ENCODE measurements at places on chromosomes 4 and X.

DNA sequence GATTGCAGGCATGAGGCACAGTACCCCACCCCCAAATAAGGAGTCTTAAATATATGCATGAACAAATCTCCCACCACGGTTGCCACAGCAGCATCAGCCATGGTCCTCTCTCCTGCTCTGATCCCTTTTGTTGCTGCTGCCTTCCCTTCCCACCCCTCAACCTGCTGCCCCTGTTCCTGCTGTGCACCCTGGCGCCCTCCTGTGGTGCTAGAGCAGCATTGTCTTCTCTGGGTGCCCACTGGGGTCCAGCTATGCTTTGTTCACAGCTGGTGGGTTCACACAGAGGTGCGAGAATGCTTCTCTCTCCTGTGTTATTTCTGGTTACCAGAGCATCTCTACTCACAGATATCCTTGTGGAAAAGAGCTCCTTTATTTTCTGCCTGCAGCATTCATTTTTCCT, 116.2 kb downstream of the GATB start:
- DNase-seq: no peak

DNA sequence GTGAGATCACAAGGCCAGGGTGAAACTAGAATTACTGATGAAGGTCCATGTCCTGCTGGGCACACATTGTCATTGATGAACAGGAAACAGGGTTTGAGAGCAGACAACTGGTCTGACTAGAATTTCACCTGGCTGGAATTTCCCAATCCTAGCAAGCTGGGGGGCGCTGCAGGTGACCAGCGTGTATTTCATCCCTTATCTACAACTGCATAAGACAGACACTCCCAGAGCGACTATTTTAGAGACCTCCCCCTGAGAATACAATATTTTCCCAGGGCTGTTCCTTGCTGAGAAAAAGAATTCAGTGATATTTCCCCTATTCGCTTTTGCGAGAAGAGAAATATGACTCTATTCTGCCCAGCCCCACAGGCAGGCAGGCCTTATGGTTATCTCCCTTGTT, 432.6 kb upstream of the GALNT7 start:
- no peak for DNase-seq

GRCh38 chrX:101906136-101906796, 25.6 kb downstream of the ZMAT1 start:
- no peak for DNase-seq

- no peak for DNase-seq
Observed at GRCh38 chr4:95921470-95921869, 81.6 kb downstream of the PDHA2 start.

- no peak for DNase-seq
Observed at GRCh38 chr4:139987502-139987850, 166.5 kb downstream of the MAML3 start.

GRCh38 chr4:3723232-3723642, 42.9 kb upstream of the ADRA2C start:
- DNase-seq: no peak

- DNase-seq: no peak
Observed at GRCh38 chrX:137151403-137151802, 117.6 kb upstream of the GPR101 start.

- DNase-seq: no peak
Observed at GRCh38 chr4:120630427-120630826, 292.1 kb downstream of the PRDM5 start.

DNA sequence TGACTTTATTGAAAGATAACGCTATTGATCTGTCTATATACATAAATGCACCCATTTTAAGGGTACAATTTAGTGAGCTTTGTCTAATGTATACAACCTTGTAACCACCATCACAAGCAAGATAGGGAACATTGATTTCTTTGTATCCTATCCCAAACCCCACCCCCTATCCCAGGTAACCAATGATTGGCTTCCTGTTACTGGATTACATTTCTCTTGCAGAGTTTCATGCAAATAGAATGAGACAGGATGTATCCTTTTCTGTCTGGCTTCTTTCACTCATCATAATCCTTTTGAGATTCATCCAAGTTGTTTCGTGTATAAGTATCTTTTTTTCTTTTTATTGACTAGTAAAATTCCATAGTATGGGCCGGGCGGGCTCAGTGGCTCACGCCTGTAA, 1.6 kb upstream of the GRIPAP1 start:
- DNase-seq: no peak

DNA sequence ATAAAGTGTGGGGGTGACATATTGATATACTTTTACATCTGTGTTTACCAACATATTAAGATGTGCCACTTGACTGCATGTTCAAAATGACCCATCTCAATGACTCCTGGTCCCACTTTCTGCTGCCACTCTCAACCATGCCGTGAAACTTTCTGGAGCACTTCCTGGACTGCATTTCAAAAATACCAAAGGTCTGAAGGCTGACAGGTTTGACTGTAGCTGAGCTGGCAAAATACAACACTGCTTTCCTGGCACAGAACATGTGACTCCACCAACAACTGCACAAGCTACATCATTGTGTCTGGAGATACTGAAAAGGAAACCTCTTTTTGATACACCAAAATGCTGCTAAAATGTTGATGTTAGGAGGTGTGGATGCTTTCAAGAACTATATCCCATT, 184.8 kb downstream of the UNC5C start:
- DNase-seq: no peak

DNA sequence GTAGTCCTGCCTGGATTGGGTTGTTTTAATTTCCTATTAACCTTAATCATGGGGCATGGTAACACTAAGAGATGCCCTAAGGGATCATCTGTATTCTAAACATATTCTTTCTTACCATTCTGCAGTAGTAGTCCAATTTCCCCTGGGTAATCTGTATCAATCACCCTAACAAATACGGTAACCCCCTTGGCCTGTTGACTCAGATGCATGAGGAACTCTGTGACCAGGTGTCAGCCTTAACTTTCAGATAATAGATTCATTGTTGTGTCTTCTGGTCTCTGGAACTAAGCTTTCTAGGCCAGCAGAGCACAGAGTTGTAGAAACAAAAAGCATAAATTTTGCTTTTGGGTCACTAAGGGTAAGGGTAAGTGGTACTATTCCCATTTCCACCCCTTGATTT, 13.1 kb upstream of the BANK1 start:
- no peak for DNase-seq

DNA sequence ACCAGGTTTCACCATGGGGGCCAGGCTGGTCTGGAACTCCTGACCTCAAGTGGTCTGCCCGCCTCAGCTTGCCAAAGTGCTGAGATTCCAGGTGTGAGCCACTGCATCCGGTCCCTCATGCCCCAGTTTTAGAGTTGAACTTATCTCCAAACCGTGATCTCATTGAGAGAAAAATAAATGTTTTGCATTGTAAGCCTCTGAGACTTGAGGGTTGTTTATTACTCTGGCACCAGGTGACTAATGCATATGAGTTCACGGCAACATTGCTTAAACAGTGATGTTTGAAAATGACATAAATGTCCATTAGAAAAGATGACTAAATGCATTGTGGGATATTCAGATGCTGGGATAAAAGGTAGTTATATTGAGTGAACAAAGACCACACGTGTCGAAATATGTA, 22.9 kb upstream of the FAT1 start:
- DNase-seq: no peak

DNA sequence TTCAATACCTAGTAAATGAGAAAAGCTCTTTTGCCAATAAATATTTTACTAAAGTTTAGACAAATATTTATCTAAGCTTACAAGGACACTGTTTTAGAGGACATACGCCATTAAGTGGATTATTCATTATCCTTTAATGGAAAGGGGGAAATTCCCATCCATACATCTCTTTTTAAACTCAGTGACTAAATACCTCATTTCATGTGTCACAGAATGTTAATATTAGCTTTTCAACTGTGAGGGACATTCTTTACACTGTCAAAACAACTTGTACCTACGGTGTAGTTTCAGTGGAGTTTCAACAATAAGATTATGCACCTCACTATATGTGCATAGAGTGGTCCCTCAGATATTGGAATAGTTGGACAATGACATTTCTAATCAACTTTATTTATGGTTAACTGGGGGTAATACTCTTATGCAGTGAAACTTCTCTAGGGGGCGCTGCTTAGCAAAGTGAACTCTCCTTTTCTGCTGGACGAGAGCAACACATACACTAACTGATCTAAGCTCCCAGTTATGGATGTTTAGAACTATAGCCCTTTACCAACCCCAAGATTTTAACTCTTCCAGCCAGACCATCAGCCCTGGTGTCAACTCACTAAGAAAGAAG, 9.7 kb downstream of the HS6ST2 start:
- DNase-seq: no peak

DNA sequence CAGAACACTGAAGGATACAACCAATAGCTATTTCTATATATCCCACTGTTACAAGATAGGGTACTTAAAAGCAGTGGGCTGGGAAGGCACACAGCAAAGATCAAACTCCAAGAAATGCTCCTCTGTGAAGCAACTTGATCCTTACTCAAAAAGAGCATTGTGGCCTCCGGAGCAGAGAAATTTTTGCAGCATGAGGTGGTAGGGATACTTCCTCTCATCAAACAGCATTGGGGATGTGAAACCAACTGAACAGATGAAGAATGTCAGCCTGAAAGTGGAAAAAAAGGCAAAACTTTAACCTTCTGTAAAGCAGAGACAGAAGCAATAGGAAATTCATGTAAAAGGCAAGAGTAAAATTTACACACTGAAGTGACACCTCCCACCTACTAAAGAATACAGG, 92.2 kb downstream of the HUWE1 start:
- no peak for DNase-seq

- no peak for DNase-seq
Observed at GRCh38 chrX:148069759-148070503, 88.8 kb downstream of the FMR1NB start.

GRCh38 chr4:35182451-35182850, 1061.9 kb downstream of the ARAP2 start:
- no peak for DNase-seq

DNA sequence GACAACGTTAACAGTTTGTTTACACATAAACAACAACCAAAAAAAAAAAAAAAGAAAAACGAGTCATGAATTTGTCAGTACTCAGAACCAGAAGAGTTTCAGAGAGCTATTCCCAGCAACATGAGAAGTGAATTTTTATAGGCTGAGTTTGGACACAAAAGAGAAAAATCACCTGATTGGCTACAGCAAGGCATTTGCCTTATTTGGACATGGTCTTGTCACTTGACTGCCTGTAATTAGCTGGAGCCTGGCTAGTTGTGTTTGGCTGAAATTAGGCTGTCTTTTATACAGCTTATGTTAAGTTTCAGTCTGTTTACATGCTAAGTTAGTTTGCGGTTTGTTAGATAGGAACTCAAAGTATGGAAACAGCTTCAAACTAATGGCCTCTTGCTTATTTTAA, 880 bp upstream of the TEX13A start:
- no peak for DNase-seq

DNA sequence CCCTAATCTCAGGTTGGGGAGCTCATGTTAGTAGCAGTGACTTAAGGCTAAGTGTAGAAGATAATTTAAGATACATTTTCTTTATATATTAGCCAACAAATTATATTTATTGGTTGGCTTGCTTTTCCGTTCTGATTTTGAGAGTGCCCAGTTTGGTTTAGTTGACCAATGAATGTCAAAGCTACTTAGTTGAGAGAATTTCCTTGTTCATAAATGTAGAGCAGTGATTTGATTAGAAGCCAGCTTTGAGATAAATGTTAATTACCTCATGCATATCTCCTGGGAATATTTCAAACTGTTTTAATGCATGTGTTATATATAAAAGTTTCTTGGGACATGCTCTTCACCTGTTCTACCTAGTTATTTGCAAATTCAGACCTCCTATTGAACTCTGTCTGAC, 44.3 kb downstream of the SPATA18 start:
- no peak for DNase-seq

GRCh38 chr4:7739918-7740865, 199.5 kb downstream of the AFAP1 start:
- DNase-seq: no peak

DNA sequence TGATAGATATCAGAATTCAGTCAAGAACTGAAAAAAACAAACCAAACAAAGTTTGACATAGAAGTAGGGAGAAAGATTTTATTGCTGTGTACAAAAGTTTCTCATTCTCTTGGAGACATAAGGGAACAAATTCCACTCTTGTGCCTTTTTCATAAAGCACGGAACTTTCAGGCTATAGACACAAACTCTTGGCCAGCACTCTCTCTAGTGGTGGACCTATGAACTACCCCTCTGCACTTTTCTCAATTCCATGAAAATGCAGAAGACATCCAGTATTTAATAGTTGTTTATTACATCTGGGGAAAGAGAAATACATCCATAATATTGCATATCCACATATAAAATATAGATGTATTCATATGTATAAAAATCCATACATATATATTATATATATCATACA, 291.6 kb upstream of the HS3ST1 start:
- no peak for DNase-seq

- no peak for DNase-seq
Observed at GRCh38 chr4:129046055-129046959, 47.0 kb downstream of the SCLT1 start.

DNA sequence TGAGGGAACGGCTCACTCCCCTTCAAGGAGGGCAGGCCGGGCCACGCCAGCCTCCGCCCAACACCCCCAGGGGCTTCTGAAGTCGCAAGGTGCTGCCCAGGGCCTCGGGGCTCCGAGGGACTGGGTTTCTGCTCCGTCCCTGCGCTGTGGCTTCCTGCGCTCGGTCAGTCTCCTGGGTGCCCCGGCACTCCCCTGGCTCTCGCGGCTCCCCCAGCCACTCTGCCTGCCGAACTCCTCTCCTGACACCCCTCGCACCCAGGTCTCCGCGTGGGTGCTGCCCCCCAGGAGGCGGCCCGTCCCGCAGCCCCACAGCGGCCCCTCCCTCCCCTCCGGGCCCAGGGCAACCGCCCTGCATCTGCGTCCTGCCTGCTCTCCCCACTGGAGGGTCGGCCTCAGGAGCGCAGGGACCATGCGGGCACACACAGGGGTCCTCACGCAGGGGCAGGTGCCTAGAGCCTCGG, 151.9 kb downstream of the AFAP1 start:
- peak; percentile 21 for DNase-seq

- DNase-seq: no peak
Observed at GRCh38 chr4:118286685-118287084, 66.1 kb downstream of the PRSS12 start.

GRCh38 chrX:3379111-3379510, 32.7 kb upstream of the MXRA5 start:
- DNase-seq: no peak

DNA sequence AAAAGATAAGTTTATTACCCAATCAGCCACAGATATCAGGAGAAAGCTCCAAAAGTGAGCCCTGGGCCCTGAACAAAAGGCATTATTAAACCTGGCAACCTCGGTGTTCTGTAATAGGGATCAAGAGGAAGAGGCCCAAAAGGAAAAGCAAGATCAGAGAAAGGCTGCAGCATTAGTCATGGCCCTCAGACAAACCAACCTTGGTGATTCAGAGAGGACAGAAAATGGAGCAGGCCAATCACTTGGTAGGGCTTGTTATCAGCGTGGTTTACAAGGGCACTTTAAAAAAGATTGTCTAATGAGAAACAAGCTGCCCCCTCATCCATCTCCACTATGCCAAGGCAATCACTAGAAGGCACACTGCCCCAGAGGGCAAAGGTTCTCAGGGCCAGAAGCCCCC, 75.7 kb downstream of the AGTR2 start:
- DNase-seq: no peak

All from left hindlimb (tissue), 1 donor.